ENCODE measurements at places on chromosomes 1 and 21. TPM values are rescaled to one million over a fixed set of nuclear protein-coding genes. Genes with fewer than 3 reads are reported as not detected.

TMEM201 gene
- total RNA-seq = 5.5 TPM

OR2AK2 gene
- not detected for total RNA-seq

CD160 gene
- not detected for total RNA-seq

PTAFR gene
- under 0.01 TPM for total RNA-seq

IVL gene
- total RNA-seq = not detected

SLC37A1 gene
- total RNA-seq = 8.7 TPM

HSPA6 gene
- 0.30 TPM for total RNA-seq

CATSPER4 gene
- total RNA-seq = not detected

CAP1 gene
- total RNA-seq = 431 TPM

RGS7 gene
- not detected for total RNA-seq

PLA2G2C gene
- total RNA-seq = not detected

GUCA2B gene
- total RNA-seq = not detected

FCGR3B gene
- not detected for total RNA-seq

C1QTNF12 gene
- total RNA-seq = 0.32 TPM

Measured in epithelial cell of umbilical artery (primary cell).